HS-5 (cell line): ENCODE measurements at places on chromosomes 1 and 21.
A peak's percentile ranks its signal among the peaks of the same experiment; 100 is the strongest.

DNA sequence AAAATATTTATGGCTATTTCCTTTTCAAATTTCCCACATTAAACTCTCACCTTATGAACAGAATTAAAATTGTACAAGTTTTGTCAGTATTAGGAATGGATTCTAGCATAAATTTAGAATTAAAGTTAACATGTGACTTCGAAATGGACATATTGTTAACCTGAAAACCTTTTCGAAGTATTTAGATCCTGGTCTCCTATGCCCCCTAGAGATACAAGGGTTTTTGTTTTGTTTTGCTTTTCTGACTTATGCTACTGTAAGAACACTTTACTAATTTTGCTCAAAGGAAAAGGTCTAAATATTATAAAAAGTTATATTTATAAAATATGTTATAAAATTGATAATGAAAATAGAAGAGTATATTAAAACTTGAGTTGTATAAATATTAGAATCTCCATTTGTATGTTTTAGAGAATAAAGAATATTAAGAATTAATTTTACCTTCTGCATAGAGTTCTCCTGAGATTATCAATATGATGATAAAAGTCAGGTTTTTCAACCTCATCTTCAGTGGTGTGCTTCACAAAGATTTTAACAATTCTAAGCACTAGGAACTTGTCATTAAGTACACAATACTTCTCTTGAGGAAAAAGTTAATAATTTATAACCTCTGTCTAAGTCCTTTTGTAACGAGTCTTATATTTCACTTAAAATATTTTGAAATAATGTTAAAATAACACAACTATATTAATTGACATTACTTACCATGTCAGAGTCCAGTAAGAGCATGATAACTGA, at the start of gene F13B:
TSS of gene F13B (minus strand) at position 542 of the 738 bp plus-strand sequence. CDS start at position 505, 37 bp downstream.
- no peak for DNase-seq

GRCh38 chr1:231487910-231488309, 40.6 kb upstream of the TSNAX start:
- DNase-seq: no peak

GRCh38 chr1:224703702-224704101, 87.6 kb downstream of the CNIH3 start:
- no peak for DNase-seq

GRCh38 chr1:200738327-200738948, at the start of gene CAMSAP2:
TSS of gene CAMSAP2 (plus strand) at chr1:200738893. CDS start at chr1:200739828, 935 bp downstream.
- DNase-seq: peak; percentile 64
